Mammary epithelial cell (primary cell): ENCODE measurements at places on chromosomes 1 and 21.
A peak's percentile ranks its signal among the peaks of the same experiment; 100 is the strongest.

DNA sequence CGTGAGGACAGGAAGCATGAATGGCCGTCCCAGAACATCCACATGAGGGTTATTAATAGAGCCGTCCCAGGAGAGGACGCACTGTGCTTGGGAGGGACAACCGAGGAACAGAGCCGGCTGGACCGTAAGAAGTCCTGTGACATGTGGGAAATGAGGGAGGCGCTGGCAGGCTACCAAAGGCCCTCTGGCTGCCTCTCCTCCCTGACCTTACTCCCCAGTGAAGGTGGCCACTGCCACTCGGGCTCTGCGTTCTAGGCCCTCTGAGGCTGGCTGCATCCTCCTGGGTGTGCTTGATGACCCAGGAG lies 15.5 kb upstream of the NPPB start:
- no peak for DNase-seq

DNA sequence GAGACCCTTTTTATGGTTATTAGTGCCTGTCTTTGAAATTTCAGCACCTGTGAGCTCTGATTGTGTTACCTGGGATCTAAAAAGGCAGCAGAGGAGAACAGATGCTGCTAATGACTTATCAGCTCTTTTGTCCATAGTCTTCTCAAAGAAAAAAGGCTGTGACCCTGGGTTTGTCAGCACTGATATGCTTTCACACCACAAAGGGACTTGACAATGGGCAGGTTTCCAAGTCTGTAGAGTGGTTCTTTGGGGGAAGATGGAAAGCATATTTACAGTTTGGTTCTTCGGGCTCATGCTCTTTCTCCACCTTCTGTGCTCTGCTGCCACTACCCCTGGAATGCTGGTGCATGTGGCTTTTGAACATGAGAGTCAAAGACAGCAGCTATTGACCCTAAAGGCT lies 32.0 kb downstream of the DNAJC6 start:
- no peak for DNase-seq

- no peak for DNase-seq
Observed at GRCh38 chr21:45854690-45855247, 126.8 kb upstream of the COL6A1 start.

DNA sequence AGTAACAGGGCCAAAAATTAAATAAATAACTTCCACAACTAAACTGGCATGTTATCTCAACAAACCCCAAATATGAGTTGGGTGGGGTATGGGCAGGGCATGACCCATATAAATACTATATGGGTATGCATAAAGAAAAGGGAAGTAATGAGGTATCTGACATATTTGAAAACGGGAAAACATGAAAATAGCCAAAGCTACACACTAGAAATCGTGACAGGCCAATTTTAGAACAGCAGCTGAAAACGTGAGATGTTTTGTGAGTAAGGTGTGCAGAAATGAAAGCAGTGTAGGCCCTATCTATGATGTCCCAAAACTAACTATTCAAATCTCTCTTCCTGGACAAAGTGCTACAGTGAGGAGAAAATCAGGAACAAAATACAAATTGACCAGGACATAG lies 537.9 kb upstream of the NR5A2 start:
- no peak for DNase-seq

GRCh38 chr1:87333692-87334347 lies 5.1 kb downstream of the LMO4 start:
- DNase-seq = no peak

DNA sequence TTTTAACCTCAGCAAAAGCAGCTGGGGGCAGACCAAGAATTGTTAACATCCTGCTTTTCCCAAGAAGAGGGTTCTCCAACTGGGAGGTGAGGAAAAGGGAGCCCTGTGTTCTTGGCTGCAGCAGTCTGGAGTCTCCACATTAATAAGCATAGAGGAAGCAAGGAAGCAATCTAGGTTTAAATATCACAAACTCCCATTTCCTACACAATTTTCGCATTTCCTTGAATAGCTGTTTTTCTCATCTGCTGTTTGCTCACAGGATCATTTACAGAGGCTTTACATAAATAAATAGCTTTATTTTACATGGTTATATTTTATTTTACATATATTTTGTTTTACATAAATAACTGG lies 124.0 kb downstream of the TRIM33 start:
- DNase-seq = no peak

GRCh38 chr1:200346700-200347099 lies 63.1 kb downstream of the ZNF281 start:
- peak; percentile 34 for DNase-seq

DNA sequence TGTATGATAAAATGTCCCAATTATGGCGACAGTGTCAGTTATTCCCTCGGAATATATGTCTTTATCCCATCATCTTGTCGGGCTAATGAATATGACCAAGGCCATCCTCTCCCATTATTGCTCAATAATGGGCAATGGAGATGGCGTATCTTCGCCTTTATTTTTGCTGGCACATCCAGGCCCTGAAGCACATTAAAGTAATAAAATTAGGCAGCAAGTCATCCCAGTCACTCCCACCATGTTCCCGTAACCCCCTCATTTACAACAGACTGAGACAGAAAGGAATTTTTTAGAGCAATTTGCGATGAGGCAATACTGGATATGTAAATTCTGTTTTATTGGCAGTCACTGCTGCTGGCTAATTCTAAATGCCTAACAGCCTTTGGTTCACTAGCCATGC lies 35.3 kb downstream of the CLIC6 start:
- DNase-seq = no peak

- DNase-seq = no peak
Observed at GRCh38 chr1:36947384-36947783, 86.9 kb downstream of the GRIK3 start.

GRCh38 chr1:213905344-213905743 lies 82.4 kb upstream of the PROX1 start:
- no peak for DNase-seq

- no peak for DNase-seq
Observed at GRCh38 chr21:26964170-26964778, 2.6 kb downstream of the ADAMTS5 start.

DNA sequence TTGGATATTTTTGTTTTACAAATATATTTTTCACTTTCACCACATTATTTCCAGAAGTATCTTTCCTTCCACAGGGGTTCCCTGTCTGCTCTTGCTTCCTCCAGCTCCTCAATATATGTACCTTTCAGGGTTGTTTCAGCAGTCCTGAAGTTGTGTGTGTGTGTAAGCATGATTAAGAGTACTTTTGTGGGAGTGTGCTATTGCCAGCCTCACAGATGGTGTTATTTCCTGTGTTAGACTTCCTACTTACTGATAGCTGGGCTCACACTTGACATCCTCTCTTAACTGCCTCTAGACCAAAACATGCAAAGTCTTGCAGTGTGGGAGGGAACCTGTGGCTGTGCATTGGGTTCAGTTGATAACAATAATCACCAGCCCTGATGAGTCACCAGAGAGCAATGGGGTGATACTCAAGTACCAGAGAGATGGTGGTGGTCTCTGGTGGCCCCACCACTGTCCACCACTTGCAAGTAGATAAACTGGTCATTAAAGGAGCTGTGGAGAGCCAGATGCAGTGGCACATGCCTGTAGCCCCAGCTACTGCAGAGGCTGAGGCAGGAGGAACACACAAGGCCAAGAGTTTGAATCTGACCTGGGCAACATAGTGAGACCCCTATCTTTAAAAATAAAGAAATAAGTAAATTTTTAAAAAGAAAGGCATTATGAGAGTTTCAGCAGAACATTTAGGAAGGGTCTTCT lies 126.7 kb downstream of the NR5A2 start:
- peak; percentile 23 for DNase-seq

- DNase-seq = no peak
Observed at GRCh38 chr1:9486466-9487140, 52.7 kb upstream of the SLC25A33 start.

DNA sequence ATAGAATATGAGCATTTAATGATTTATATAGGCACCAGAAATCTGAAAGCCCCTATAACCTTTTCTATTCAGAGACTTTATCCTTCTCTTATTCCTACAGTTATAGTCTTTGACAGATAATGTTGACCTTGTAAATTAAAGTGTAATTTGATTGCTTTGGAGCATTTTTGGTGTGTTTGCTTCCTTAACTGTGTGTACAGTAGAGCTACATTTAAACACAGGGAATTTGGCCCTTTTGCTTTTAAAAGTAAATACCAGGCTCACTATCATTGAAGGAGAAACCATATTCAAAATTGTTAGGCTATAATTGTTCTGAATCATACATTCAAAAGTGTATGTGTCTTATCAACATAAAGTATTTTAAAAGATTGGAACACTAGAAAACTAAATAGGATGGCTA lies 33.0 kb downstream of the STXBP3 start:
- no peak for DNase-seq

- DNase-seq = peak; percentile 81
Observed at GRCh38 chr1:168454211-168454815, 89.5 kb downstream of the XCL2 start.

DNA sequence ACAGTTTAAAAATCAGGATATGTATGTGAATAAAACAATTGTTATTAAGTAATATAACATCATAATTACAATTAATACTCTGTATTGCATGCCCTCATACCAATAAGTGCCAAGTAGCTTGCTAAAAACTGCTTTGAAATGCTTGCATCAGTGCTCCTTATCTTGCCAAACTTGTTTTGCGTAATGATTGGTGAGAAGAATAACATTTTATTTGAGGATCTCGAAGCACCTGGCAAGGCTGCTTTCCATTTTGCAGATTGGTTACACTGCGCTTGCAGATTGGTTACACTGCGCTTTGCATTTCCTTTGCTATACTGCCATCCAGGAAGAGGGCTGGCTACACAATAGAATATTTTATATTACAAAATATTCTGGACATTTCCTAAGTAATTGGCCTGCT lies 1.7 kb upstream of the PBX1 start:
- DNase-seq = peak; percentile 2

DNA sequence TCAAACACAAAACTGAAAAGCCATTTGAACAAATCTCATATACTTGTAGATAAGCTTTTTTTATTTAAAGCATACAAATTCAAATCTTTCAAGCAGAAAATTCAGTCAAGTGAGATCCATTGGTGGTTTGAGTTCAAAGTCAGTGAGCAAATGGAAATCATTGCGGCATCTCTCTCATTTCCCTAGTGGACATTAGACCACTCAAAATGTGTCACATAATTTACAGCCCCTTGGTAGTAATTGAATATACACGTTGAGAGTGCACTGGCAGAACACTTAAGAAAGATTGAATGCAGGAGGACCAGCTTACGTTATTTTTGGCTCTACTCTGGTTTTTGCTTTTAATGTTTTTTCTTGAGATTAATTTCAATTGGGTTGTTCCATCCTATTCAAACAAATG lies 633.7 kb downstream of the USP25 start:
- DNase-seq = no peak

- DNase-seq = no peak
Observed at GRCh38 chr1:211734791-211735190, 59.4 kb upstream of the NEK2 start.

- no peak for DNase-seq
Observed at GRCh38 chr1:94236013-94236491, 1.3 kb downstream of the ARHGAP29 start.

DNA sequence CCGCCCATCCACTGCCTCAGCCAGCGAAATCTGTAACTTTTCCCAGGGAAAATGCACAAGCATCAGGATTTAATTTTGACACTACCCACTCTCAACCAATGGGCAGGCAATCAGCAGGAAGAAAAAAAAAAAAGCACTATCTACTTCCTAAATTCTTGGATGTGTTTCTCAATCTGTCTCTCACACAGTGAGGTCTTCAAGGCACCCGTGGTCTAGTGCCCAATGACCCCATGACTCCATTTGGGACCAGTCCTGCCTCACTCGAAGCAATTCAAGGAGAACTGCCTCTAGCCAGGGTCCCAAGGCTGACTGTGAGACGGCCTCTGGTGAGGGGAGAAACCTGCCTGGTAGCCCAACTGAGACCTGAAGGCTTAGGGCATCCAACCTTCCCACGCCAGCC lies 35.9 kb downstream of the CSF1 start:
- no peak for DNase-seq

- DNase-seq = peak; percentile 23
Observed at GRCh38 chr1:58460469-58460868, 86.1 kb downstream of the OMA1 start.

DNA sequence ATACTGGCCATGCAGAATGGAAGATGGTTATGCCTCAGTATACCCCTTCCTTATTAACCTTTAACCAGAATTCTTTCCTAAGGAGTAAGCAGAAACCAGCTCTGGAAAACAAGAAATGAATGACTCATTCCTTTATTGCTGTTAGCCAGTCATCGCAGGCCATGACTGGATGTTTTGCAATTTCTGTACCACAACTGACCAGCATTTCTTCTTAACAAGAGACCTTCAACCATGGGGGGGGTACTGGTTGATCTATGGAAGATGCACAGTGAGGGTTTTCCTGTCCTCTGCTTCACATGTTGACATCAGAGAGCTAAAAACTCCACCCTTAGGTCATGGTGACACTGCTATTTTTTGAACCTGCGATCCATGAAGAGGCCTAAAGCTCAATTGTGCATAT lies 28.0 kb upstream of the RNF2 start:
- DNase-seq = peak; percentile 90
